Stimulated activated naive CD8-positive, alpha-beta T cell treated with anti-CD3 and anti-CD28 coated beads, Interleukin-15, amount 100 ng/mL, for 72 hours (primary cell): ENCODE measurements at places on chromosomes 7 and 10.

DNA sequence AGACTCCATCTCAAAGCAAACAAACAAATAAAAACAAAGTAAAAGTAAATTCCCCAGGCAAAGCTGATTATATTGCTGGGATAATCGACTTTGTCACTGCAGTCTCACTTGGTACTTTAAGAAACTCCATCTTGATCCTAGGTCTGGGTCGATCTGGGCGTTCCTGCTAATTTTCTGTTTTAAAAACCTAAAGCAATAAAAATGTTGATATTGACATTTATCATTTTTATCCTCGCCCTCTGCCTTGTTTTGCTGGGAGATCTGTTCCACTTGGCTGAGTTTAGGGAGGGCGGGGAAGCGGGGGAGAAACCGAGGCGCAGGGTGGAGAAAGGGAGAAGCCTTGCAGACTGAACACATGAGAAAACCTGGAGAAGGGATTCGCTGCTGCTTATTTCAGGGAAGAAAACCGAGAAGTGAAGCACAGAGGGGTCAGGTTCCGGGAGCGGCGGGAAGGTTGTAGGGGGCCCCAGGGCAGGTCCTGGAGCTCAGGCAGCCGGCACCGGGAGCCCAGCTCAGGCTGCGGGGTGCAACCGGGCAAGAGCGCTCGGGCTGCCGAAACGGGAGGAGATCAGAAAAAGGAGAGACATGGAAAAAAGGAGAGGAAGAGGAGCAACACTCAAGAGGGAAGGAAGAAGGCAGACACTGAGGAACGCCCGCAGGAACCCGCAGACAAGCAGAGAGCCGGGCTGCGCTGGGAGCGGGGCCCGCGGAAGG, 27.3 kb upstream of the KMT2C start:
- DNase-seq = no peak

- no peak for DNase-seq
Measured at GRCh38 chr7:74619235-74619860, 38.2 kb upstream of the GTF2I start.

DNA sequence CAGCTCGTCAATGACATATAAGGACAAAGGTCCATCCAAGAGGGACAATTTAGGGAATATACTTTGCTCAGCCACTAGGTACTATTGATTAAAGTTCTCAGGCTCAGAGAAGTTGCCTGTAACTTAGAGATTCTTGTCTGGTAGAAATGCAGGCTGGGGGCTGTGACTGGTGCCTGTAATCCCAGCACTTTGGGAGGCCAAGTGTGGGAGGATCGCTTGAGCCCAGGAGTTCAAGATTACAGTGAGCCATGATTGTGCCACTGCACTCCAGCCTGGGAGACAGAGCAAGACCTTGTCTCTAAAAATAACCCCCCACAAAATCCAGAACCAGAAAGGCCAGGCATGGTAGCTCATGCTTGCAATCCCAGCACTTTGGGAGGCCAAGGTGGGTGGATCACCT, 36.2 kb upstream of the ACTR3B start:
- no peak for DNase-seq

- no peak for DNase-seq
Measured at GRCh38 chr7:27972276-27972675, 208.3 kb downstream of the JAZF1 start.

GRCh38 chr10:11962176-11962575, 80.4 kb downstream of the UPF2 start:
- no peak for DNase-seq

DNA sequence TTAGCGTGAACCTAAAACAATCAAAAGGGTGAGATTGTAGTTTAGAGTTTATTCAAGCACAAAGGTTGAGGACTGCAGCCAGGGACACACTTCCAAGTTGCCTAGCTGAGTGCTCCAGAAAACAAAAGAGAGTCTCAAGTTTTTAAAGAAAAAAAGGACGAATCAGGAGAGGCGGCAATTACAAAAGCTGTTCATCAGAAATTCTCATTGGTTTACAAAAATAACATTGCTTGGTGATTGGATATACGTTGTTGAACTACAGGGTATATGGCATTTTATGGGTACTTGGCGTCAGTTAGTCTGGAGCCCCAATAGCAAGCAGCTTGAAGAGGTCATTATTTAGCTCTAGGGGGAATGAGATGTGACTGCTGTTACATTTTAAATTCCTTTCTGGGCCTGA, 11.5 kb downstream of the ZNF438 start:
- no peak for DNase-seq

DNA sequence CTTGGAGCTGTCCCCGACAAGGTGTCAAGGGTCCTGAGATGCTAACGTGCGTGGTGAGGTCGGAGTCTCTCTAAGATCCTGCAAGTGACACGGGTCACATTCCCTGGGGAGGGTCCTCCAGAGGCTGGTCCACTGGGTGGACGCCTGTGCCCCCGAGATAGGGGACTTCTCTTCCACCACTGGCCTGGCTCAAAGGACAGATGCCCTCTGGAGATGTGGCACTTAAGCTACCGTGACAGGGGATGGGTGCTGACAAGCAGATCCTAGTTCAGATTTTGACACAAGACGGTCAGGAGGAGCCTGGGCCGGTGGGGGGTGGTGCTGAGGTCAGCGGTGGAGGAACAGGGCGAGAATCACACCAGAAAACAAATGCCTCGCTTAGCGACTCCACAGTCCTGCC, 178.0 kb downstream of the ADARB2 start:
- DNase-seq = no peak

DNA sequence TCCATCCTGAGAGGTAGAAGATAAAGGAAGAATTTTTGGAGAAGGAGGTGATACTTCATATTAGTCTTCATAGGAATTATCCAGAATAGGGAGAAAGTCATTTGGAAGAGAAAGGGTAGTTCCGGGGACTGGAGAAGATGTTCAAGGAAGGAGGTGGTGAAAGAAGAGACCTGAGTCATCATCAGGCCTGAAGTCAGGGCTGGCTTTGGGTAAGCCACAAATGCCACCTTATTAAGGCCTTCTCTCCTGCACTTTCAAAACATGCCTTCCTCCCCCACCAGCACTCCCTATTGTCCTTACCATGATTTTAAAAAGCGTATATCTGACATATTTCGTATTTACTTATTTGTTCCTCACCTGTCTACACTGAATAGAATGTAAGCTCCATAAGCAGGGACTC, 112.2 kb upstream of the LRGUK start:
- DNase-seq = no peak

- peak; percentile 26 for DNase-seq
Measured at GRCh38 chr7:87628780-87629569, 777 bp downstream of the RUNDC3B start.

GRCh38 chr7:120864141-120864900, 6.4 kb upstream of the TSPAN12 start:
- no peak for DNase-seq

GRCh38 chr7:91690541-91691070, 189.9 kb downstream of the MTERF1 start:
- DNase-seq = no peak

GRCh38 chr10:78173360-78174015, 139.8 kb downstream of the RPS24 start:
- no peak for DNase-seq

- DNase-seq = no peak
Measured at GRCh38 chr10:9275861-9276260, 1221.4 kb downstream of the GATA3 start.

DNA sequence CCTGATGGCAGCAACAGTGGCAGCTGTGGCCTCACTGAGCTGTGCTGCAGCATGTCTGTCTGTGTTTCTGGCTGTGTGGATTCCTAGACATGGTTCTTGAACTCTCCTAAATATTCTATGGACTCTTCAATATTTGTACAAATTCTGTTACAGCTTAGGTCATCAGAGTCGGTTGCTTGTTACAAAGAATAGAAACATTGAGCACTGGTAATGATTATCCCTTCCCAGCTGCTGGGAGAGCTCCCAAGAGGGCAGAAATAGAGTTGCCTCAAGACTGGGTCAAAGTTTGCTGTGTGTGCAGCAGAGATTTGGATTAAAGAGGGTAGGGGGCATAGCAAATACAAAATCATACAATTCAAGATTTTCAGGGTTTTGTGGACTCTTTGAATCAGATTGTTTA, 337.1 kb upstream of the AKR1E2 start:
- no peak for DNase-seq

- no peak for DNase-seq
Measured at GRCh38 chr10:55852900-55853299, 508.2 kb downstream of the ZWINT start.

DNA sequence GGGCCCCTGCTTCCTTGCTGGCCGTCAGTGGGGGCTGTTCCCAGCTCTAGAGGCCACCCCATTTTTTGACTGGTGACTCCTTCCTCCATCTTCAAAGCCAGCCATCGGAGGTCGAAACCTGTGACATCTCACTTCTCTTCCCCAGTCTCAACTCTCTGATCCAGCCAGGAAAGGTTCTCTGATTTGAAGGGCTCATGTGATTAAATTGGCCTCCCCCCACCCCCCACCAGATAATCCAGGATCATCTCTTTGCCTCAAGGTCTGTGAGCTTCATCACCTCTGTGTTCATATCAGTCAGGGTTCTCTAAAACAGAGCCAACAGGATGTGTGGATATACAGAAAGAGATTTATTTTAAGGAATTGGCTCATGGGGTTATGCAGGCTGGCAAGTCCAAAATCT, 5.6 kb upstream of the RAMP3 start:
- DNase-seq = no peak

GRCh38 chr10:129812398-129812797, 151.7 kb downstream of the EBF3 start:
- DNase-seq = no peak

DNA sequence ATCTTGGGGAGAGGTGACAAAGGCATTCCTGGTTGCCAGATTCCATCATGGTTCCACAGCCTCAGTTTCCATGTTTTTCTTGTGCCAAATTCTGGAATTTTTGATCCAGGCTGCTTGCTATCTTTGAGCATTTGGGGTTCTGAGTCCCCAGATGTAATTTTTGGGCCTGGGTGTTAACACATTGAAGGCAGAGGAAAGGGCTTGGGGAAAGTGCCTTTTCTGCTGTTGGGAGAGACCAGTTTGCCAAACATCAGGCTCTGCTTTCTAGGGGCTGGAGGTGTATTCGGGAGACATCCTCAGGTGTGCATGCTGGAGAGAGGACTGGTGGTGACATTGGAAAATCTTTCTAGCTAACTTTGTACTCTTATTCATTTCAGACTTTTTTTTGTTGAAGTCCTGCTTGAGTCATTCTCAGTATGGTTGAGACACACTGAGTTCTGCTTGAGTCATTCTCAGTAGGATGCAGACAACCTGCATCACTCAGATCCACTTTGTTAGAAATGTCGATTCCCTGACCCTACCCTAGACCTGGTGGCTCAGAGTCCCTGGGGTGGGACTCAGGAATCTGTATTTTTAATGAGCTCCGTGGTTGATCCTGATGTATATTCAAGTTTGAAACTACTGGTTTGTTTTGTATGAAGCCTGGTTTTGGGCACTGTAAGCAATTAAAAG, 101.0 kb downstream of the LRMDA start:
- no peak for DNase-seq

- no peak for DNase-seq
Measured at GRCh38 chr7:80272560-80273239, 138.1 kb downstream of the GNAI1 start.

DNA sequence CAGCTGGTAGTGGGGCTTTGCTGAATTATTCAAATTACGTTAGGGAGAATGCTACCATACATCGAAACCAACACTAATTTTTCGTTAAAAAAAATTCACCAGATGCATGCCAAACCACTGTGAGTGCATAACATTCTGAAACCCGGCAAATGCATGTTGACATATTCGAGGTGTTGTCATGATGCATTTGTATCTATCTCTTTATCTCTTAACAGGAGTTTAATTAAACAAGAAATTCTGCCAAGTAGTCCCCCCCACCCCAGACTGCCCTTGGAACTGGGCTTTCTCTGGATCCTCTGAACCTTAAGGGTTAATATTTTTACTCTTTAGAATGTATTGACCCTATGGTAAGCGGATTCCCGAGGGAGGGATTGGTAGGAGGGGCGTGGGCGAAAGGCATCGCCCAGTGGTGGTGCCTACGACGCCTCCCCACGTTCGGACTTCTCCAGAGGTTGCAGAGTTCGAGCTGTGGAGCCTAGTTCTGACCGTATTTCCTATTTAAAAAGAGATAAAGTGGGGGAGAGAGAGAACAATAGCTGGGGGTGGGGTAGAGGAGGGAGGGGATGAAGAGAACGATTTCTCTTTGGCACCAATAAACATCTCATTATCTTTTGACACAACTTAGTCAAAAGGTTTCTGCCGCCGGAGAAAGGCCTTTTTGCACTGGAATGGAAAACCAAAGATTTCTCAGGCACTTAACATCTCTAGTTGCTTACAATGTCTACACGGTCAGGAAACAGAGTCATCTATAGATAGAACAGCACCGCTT, 7.2 kb downstream of the DLX6 start:
- DNase-seq = no peak

DNA sequence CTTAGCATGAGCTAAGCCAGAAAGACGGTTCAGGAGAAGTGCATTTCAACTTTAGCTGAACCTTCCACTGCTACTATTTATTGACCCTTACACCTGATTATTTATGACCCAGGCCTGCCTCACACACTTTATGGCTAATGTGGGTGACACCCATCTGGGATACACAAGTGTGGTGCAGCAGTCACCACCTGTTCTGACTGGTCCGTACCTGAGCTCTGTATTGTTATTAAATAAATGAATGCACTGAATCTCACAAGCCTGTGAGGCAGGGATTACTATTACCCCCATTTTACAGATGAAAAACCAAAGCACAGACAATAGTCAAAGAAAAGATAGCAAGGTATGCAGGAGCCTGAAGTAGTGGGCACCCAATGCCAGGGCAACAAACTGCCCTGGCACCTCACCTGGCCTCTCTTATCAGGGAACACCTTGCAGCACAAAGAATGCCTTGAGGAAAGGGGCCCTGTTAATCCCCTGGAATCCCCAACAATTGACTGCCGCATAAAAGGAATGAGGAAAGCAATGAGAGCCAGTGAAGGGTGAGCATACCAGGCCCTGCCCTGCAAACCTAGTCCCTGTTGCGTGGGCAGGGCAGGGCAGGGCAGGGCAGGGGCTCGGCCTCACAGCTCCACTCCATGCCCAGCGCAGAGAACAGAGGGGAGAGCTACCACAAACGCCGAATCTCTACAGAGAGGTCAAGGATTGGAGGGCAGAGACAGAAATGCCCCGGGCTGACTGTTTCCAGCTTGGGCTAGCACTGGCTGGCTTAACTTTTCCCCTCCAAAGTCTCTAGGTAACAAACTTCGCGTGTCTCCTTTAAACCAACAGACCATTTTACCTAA, 1.3 kb downstream of the ANXA11 start:
- no peak for DNase-seq

DNA sequence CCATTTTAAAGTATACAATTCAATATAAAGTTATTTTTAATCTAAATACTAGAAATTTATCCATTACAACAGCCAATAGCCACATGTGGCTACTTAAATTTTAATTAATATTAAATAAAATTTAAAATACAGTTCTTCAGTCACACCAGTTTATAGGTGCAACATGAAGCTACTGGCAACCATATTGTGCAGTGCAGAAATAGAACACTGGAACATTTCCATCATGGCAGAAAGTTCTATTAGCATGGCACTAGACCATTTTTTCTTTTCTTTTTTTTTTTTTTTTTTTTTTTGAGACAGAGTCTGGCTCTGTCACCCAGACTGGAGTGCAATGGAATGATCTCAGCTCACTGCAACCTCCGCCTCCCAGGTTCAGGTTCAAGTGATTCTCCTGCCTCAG, 5.2 kb upstream of the ASCC1 start:
- DNase-seq = no peak
